Dermis blood vessel endothelial cell (primary cell): ENCODE measurements at places on chromosomes 4 and X.

- no peak for DNase-seq
Observed at GRCh38 chr4:180041576-180041975, 2201.6 kb upstream of the TENM3 start.

DNA sequence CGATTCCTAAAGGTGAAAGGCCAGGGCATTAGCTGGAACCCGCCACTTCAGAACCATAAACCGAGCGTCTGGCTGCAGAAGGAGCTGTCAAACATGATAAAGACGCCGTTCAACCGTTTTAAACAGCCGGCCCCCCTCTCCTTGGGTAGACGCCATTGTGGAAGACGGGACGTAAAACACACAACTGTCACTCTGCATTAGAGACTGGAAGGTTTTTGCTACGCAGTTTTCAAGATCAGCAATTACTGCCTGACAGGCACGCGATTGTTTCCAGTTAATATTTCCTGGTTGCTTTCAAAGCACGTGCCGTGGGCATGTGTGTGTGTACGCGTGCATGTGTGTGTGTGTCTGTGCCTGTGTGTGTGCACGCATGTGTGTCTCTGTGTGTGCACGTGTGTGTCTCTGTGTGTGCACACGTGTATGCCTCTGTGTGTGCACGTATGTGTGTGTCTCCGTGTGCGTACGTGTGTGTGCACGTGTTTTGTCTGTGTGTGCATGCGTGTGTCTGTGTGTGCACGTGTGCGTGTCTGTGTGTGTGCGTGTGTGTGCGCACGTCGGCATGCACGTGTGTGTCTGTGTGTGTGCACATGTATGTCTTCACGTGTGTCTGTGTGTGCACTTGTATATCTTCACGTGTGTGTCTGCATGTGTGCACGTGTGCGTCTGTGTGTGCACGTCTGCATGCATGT lies 48.8 kb downstream of the SHOX start:
- DNase-seq: no peak

DNA sequence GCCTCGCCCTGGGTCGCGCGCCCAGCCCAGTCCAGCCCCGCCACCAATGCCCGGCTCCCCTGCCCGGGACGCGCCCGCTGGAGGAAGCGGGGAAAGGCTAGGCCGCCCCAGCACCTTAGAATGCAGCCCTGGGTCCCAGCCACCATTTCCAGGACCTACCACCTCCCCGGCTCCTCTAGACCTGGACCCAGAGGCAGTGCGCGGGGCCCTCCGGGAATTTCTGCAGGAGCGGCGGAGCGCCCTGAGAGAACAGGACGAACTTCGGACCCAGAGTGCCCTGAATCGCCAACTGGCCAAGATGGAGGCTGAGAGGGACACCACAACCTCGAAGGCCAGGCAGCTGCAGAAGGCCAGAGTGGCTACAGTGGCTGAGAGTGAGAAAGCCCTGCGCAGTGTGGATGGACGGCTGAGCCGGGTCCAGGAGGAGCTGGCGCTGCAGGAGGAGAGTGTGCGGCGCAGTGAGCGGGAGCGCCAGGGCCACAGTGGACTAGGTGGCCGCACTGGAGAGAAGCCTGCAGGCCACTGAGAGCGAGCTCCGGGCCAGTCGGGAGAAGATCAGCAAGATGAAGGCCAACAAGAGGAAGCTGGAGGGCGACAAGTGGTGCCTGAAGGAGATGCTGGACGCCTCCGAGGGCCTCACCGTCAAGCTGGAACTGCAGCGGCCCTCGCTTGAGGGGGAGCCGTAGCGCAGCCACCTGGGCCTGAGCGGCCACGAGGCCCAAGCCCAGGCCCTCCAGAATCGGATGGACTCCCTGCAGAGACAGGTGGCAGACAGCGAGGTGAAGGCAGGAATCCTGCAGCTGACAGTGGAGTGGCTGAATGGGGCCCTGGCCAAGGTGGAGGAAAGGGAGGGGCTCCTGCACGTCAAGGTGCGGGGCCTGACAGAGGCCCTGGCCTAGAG lies 15.5 kb downstream of the SMIM10L2A start:
- DNase-seq: no peak

DNA sequence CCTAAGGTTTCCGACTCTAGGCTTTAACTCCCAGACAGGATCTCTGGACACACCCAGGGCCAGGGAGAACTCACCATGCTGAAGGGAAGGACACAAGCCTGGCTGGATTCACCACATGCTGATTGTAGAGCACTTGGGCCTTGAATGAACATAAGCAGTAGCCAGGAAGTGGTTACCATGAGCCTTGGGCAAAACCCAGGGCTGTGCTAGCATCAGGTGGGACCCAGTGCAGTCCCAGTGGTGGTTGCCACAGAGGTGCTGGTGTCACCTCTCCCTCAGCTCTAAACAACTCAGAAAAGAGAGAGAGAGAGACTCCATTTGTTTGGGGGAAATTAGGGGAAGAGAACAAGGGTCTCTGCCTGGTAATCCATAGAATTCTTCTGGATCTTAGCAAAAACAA lies 77.0 kb downstream of the KLHL13 start:
- no peak for DNase-seq

DNA sequence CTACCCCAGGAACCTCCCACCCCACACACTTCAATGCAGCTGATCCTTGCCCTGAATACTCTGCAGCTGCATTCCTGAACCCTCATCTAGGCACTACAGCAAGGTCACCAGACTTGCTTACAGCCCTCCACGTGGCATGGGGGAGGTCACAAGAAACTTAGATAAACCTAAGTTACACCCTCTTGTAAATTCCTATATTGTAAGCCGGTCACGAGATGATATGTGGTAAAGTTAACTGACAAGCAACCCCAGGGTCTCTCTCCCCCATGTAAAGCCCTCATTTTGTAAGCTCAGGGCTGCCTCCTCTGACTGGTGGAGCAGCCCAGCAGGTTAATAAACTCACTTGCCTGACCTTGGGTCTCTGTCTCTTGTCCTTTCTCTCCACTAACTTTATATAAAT lies 570.7 kb downstream of the PCDH7 start:
- no peak for DNase-seq

DNA sequence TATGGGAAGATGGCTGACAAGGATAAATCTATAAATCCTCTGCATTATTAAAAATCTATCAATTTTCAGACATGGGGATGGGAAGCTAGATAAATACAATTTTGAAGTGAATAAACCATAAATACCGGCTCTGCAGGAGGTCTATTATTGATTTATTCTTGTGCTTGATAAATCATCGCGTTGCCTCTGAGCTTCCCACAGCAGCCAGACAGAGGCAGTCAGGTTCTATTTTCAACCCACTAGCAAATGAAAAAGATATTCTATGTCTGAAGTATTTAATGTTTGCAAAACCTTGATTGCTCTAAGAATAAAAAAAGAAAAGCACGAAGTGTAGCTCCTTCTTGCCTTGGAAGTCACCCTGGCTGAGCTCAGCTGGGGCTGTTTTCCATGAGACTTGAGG lies 216.2 kb downstream of the DHRSX start:
- DNase-seq: no peak

GRCh38 chr4:64079316-64079715 lies 329.9 kb downstream of the TECRL start:
- no peak for DNase-seq

GRCh38 chrX:120269373-120270035 lies 18.9 kb downstream of the ZBTB33 start:
- no peak for DNase-seq
